Bronchial epithelial cell (primary cell): ENCODE measurements at places on chromosomes 16 and 17.

DNA sequence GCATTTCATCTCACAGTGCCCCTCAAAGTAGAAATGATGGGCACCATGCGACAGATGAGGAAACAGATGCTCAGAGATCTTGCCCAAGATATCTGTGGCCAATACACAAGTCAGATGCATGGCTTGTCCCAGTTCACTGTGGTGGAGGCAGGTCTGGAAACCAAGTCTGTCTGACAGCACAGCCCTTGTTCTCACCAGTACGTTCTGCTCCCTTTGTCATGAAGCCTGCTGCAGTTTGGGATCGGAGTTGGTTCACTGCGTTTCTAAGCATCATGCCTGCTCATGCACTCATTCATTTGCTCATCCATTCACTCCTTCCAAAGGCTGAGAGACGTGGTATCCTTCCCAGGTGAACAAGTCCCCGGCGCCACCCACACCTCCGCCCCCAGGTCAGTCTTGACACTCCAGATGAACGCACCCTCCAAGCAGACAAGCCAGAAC lies 27.2 kb upstream of the MEAK7 start:
- DNase-seq = peak; percentile 78

- DNase-seq = no peak
Observed at GRCh38 chr17:3003296-3004149, 59.9 kb downstream of the OR1D5 start.

DNA sequence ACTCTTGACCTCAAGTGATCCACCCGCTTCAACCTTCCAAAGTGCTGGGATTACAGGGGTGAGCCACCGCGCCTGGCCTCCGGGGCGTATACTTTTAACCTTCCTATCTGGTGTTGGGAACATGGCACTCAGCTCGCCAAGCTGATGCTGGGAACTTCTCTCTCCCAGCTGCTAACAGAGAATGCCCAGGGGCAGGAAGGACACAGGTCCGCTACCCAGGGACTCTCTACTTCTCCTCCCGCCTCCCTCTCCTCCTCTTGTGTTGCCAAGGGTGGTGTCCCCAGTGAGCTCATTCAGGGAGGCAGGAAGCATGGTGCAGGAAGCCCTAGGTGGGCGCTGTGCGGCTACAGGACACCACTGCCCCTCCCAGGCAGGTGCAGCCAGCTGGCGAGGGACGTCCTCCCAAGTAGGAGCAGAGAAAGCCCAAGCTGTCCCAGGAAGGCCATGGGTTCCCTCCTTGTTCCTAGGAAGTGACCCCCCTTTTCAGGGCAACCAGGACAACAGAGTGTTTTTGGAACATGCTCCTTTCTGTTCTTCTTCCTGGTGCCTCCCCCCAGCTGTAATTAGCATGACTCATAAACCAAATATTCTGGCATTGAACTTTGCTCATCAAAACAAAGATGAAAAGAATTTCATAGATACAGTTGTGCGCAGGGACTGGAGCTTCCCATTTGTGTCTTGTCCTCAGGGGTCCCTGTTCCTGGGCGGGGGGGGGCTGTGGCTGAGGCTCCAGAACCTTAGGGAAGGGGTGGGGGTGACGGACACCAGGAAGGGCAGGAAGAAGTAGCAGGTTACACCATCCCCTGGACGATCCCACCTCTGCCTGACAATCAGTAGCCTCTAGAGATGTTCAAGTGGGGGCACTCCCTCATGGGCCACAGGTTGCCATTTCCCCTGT lies 2.7 kb downstream of the C1QTNF1 start:
- DNase-seq = peak; percentile 46

- DNase-seq = no peak
Observed at GRCh38 chr17:56121191-56122051, 31.9 kb upstream of the ANKFN1 start.

DNA sequence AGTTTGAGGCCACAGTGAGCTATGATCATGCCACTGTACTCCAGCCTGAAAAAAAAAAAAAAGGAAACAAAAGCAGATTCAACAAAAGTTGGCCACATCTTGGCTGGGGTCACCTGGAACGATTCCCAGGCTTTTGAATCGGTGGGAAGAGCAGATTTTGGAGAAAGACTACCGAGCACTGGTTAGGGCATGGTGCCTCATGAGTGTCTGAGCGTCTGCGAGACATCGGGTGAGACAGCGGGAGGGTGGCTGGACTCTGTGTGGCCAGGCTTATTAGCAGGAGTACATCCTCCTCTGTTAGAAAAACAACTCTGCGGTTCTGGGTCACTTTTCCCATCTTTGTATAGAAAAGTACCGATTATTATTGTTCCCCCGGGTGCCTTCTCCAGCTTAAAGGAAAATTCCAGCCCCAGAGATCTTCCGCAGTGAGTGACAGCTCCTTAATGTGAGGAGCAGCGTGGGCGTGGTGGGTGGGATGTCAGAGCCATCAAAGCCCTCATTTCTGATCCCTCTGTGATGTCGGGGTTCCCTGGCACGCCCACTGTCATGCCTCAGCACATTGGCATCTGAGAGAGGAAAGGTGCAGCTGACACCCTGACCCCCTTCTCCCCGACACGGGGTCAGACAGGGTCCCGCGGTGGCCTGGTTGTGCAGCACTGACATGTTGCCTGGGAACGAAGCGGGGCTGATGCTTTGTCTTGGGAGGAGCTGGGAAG lies 6.9 kb downstream of the RGS9 start:
- no peak for DNase-seq
